ENCODE measurements at places on chromosomes 3 and 15.

DNA sequence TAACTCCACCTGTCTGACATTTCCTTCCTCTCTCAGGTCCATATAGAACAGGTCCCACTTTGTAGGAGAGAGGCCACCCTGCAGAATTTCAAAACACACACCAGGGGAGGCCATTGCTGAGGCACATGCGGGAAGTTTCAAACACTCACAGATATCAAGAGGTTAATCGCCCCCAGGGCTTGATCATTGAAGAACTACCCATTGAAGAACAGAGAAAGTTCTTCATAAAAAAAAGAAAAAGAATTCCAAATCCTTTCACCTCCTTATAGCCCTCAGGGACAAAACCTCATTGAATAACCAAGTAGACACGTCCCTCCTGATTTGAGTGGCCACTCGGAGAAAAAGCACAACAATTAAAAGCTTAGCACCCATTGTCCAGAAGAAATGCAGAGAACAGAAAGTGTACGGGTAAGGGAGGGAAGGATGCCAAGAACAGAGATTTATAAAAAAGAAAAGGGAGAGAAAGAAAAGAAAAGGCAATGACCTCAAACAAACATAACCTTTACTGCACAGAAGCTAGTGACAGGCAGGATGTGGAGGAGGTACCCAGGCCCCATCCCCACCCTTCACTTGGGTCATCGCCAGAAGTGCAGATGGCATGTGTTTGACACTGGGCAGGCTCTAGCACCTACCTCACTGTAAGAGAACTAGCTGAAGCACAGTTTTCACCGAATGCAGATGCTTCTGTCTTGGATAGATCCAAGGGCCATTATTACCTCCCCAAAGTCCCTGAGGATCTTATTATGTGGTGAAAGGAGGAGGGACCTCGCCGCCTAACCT, 112.3 kb upstream of the HES1 start:
- DNase-seq: no peak

GRCh38 chr3:165854696-165855095, 17.5 kb upstream of the BCHE start:
- no peak for DNase-seq

- no peak for DNase-seq
Observed at GRCh38 chr3:46186471-46187340, 21.4 kb downstream of the CCR1 start.

DNA sequence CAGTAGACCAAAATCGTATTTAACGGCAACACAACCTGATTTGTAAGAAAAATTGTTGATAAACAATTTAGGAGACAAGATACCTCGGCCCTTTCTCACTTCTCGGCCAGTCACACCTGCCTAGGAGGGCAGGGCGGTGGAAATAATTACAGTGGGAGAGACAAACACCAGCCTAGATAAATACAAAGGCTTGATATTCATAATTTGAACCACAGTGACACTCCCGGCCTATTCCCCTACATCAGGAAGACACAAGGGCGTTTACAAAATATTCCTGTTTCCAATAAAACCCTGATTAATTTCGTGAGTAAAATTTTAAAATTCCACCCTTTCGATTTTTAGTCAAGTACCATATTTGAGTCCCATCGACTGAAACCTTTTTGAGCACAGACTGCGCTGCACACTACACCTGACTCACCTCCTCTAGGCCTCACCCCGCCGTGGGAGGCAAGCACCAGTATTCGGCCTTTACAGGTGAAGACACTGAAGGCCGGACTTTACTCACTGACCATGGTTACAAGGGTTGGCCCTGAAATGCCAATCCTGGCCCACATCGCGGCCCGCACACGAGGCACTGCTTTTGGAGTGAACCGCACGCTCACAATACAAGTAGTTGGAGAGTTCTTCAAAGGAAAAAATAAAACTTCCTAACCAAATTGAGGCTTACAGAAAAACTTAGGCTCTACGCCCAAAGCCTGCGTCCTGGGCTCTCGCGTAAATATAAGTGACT, 794 bp downstream of the ARPP19 start:
- DNase-seq: no peak

GRCh38 chr3:153397794-153398193, 235.8 kb downstream of the RAP2B start:
- DNase-seq: no peak

GRCh38 chr3:115284980-115285379, 137.9 kb upstream of the ZBTB20 start:
- no peak for DNase-seq

- DNase-seq: no peak
Observed at GRCh38 chr3:37906734-37907282, 45.1 kb downstream of the CTDSPL start.

DNA sequence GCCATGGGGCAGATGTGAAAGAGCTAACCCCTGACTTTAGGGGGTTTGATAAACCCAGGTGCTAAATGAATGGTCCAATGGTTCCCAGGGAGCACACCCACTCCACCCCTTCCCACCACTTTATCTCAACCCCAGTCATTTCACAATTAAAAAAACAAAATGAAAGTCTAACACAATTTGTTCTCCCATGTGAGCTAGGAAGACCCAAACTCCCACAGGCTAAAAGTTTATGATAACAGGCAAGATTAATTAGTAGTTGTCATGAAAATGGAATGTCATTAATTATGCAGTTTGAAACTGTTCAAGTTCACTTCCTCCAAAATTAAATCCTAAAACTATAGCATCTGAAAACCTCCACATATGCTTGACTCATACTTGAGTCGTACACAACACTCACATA, 63.3 kb upstream of the TPM1 start:
- no peak for DNase-seq

DNA sequence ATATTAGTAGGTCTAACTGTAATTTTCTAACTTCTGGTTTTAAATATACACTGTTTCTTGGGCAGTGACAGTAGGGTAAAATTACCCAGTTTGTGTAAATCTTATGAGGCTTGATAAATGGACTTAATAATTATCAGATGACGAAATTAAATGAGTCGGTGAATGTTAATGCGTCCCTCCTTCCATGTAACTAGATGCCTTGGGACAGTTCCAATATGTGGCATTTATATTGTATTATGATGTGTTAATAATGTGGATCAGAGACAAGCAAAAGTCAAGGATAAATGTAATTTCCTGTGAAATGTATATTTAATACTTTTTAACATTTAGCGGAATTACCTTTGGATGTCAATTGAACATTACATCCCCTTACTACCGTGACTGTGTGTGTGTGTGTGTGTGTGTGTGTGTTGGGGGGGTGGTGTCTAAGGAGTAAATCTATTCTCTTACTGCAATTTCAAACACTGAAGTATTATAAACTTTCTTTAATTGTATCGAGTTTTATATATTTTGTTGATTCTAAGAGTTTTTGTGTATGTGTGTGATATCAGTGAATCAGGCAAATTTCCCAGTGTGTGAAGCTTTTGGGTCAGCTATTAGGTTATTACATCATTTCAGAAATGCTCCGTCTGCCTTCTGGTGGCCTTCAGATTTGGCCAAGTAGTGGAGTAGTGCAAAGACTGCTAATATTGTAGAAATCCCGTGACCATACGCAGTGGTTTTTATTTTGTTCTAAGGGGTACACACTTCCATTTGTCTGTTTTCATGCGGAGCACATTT, 50.1 kb downstream of the CNTN4 start:
- DNase-seq: no peak

- DNase-seq: no peak
Observed at GRCh38 chr3:123802007-123802625, 82.0 kb downstream of the MYLK start.

- no peak for DNase-seq
Observed at GRCh38 chr3:178718995-178719635, 182.9 kb downstream of the KCNMB2 start.

- no peak for DNase-seq
Observed at GRCh38 chr3:187257471-187257870, 34.1 kb downstream of the MASP1 start.

GRCh38 chr3:44920081-44920480, 45.7 kb downstream of the TGM4 start:
- no peak for DNase-seq

DNA sequence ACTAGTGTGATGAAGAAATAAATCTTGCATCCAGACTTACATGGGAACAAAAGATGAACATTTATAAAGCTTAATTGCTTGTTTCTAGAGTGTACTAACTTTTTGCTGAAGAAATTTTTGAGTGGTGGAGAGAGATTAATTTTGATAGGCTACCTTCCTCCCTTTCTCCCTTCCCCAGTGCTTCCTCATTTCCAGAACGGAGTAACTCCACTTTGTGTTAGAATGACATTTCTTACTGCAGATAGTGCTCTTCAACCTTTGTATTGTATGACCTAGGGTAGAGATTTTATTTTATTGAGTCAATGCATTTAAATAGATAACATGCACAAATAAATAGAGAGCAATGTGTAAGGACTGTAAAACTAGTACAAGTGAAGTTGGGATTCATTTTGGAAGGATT, 1.9 kb downstream of the ATP1B3 start:
- no peak for DNase-seq

GRCh38 chr3:58989163-58989562, 60.7 kb downstream of the CFAP20DC start:
- no peak for DNase-seq

DNA sequence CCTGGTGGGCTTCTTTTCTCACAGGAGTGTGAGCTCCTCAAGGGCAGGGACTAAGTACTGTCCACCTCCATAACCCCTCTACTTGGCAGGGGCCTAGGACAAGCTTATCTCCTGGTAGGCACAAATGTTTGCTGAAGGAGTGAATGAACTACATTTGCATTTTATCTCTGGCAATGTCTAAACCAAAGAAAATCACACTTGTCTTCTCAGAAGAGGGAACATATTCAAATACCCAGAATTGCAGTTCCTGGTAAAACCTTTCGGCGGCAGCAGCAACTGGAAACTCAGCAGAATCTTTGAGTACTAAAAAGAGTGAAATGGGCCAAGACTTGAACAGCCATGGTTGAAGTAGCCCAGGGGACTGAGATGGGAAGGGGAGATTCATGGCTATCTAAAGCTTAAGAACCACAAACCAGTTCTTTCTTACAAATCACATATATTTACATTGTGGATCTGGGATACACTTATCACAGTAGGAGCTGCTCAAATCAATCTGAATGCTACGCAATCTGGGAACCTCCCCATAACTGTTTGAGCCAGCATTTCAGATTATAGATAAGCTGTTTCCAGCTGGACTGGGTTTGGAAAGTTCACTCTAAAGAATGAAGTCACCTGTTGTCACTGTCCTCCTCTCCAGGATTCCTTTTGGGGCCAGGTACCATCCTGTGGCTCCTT, 18.7 kb upstream of the PTPN9 start:
- no peak for DNase-seq

DNA sequence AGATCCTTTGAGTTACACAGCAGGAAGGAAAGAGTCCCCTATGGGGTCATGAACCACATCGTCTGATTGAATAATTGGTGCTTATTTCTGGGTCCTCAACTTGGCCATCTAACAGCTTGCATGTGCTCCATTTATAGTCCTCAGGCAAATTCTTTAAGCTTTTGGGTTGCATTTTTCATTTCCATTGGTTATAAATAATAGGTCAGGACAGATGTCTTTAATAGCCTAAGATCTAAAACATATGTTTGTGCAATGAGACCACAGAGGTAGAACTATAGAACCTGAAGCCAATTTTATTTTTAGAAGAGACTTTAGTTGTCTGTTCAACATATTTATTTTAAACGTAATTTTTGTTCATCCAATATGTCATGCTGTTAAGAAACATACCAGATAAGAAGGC, 43.2 kb downstream of the CD200R1L start:
- DNase-seq: no peak

- DNase-seq: no peak
Observed at GRCh38 chr3:139517321-139518065, 22.0 kb downstream of the RBP1 start.

DNA sequence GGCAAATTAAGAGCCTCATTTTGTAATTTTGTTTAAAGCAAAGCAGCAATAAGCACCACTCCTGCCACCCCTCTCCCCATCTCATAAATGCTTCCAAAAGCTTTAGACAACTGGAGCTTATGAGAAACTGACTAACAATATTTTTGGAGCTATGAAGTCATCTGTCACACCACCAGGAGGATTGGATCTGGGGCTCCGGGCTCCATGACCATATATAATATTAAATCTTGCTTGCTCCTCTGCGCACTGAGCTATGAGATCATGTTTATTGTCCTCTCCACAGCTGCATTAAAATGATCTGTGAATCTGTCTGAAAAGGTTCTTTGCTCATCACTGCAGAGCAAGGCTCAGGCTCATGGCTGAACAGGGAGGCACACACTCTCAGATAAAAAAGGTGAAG, 323.7 kb downstream of the ZNF621 start:
- DNase-seq: no peak

GRCh38 chr3:31533169-31534064, 692 bp downstream of the STT3B start:
- DNase-seq: peak; percentile 79

DNA sequence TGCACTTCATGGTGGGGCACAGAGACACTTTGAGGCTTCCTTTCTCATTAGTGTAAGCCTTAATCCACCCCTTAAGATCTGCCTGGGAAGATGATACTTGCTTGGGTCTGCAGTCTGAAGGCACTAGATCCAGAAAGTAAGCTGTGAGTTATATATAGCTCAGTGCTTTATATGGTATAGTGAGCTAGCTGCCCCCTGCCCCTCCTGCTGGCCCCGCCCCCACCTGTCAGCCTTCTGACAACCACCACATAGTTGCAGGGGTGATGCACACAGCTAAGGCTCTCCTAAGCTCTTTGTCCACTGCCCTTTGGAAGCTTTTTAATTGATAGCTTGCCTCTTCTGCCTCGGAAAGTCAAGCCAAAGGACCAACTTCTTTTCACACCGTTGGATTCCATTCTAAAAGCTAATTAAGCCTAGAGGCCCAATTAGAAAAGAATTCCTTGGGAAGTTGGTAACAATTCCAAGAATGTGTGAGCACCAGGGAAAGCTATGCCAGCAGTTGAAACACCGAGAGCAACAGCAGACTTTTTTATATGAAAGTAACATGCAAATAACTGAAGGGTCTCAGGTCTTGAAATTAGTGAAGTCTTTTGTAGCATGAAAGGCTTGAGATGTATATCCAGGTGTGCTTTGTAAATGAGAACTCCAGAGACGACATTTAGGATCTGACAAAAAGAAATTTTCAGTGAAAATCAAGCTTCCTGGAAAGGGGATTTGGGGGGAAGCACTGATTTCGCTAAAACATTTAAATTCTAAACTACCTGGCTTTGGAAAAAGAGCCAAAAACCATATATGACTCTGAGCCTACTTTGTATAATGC, 2.3 kb downstream of the TPM1 start:
- DNase-seq: no peak

DNA sequence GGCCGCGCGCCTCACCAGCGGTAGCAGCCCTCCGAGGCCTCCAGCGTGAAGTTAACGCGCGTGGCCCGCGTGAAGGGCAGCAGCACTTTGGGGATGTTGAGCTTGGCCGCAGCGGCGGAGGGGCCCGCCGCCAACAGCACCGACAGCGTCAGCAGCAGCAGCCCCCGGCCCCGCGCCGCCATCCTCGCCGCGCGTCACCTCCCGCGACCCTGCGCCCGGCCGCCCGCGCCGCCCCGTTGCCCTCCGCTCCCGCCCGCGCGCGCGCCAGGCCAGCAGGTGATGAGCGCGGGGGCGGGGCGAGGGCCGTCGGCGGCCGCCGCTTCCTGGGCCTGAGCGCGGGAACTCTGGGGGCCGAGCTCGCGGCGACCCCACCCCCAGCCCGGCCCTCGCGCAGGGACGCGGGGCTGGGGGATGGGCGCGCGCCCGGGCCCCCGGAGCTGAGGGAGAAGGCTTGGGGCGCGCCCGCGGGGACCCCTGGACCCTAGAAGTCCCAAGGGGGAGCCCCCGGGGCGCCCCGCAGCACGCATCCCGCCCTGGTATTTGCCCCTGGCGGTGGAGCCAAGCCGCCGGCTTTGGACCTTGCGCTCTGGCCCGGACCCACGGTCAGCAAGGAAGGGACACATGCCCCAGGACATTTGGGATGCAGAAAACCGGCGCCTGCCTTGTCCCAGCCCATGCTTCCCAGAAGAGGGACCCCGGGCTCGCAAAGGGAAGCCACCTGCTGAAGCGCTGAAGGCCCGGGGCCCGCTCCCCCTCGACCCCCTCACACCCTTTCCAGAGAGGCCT, at the start of gene NUP210:
TSS of gene NUP210 (minus strand) at position 278 of the 786 bp plus-strand sequence. CDS start at position 182, 96 bp downstream.
- DNase-seq: peak; percentile 79
